ENCODE measurements at places on chromosomes 6 and 20. TPM values are rescaled to one million over a fixed set of nuclear protein-coding genes. Genes with fewer than 3 reads are reported as not detected.

The CRISP3 gene
- total RNA-seq, result not detected

The SIRPB2 gene
- total RNA-seq, result 3.0 TPM

DNA sequence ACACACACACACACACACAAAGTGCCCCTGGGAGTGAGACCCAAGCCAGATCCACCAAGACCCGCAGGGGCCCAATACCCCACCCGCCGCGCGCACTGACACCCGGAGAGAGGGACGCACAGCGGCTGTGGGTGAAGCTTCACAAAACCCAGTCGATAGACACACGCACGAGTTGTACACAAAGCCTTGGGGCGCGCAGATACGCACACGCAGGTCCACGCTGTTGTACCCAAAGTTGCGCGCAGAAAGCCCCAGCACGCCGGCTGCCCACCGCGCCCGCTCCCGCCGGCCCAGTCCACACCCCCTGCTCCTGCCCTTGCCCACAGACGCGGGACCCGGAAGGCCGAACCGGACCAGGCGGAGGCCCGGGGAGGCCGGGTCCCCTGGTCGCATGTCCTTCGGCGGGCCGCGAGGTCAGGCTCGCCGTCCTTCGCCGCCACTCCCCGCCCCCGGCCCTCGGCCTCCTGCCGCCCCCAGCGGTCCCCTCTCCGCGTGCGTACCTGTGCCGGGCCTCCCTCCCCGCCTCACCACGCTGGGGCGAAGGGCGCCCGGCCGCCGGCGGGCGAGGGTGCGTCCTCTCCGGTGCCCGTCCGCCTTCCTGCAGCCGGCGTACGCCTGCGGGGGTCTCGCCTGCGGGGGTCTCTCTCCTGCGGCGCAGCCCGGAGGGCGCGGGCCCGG, at the start of gene TMEM74B:
Gene TMEM74B (minus strand): TSS at position 344 of the 678 bp plus-strand sequence. CDS start 1,180 bp downstream, outside the sequence.
- no peak within 1 kb of the TSS for H3K27ac ChIP-seq
- H3K36me3 ChIP-seq, result no peaks in the 10 kb centered on the region
- H3K4me3 ChIP-seq, result peak within 1 kb of the TSS; percentile 50
- DNase-seq, result no peak

- H3K4me1 ChIP-seq, result no peaks in the 10 kb centered on the region
- no peaks in the 10 kb centered on the region for H3K36me3 ChIP-seq
- no peak overlapping the region for H3K4me3 ChIP-seq
- DNase-seq, result no peak
Measured at GRCh38 chr6:21005816-21006570, 471.7 kb downstream of the CDKAL1 start.

GRCh38 chr6:28167068-28167467, 25.4 kb downstream of the ZKSCAN8 start:
- H3K4me3 ChIP-seq, result no peak overlapping the region
- no peaks in the 10 kb centered on the region for H3K36me3 ChIP-seq
- no peak overlapping the region for H3K27ac ChIP-seq
- no peaks in the 10 kb centered on the region for H3K27me3 ChIP-seq
- H3K4me1 ChIP-seq, result no peaks in the 10 kb centered on the region
- DNase-seq, result no peak

- H3K27ac ChIP-seq, result no peak overlapping the region
- no peaks in the 10 kb centered on the region for H3K27me3 ChIP-seq
- H3K4me1 ChIP-seq, result no peaks in the 10 kb centered on the region
- no peak overlapping the region for H3K4me3 ChIP-seq
Measured at GRCh38 chr20:8144282-8145245, 12.5 kb downstream of the PLCB1 start.

DNA sequence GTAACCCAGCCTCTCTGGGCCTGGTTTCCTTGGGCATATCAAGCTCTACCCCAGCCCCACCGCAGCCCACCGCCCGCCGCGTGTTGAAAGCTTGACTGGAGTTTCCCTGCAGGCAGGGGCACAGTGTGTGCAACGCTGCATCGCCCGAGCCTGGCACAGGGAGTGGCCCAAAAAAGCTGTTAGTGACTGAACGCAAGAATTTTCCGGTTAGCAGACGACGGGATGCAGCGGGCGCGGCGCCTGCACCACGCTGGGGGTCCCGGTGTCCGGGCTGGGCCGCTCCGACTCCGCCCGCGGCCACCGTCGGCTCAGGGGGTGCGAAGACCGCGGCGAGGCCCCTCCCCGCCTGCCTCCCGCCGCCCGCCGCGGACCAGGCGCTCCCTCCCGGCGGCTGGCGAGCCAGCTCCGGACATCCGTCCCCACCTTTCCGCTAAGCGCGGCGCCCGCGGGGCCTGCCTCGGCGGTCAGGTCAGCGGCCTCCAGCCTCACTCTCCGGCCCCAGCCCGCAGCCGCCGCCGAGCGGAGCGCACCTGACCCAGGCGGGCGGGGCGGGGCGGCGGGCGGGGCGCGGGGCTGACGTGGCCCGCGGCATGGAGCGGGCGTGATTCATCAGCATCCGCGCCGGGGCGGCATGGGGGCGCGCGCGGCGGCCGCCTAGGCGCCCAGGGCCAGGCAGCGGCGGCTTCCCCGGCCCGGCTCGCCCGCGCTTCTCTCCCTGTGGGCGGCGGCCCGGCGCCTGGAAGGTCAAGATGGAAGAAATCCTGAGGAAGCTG, at the start of gene ARFGEF3:
Gene ARFGEF3 (plus strand): TSS at position 602 of the 773 bp plus-strand sequence. CDS start 148 bp downstream, at position 750.
- H3K36me3 ChIP-seq, result no peaks in the 10 kb centered on the region
- peak; percentile 71 for DNase-seq
- H3K27me3 ChIP-seq, result no peaks in the 10 kb centered on the region
- peak within 1 kb of the TSS; percentile 68 for H3K4me3 ChIP-seq
- no peaks in the 10 kb centered on the region for H3K4me1 ChIP-seq

GRCh38 chr6:136465766-136466303, 84.4 kb downstream of the MAP7 start:
- no peaks in the 10 kb centered on the region for H3K27me3 ChIP-seq
- no peak overlapping the region for H3K4me3 ChIP-seq
- no peak for DNase-seq
- H3K27ac ChIP-seq, result no peak overlapping the region
- H3K36me3 ChIP-seq, result no peaks in the 10 kb centered on the region
